ENCODE measurements at places on chromosomes 11 and 22.

DNA sequence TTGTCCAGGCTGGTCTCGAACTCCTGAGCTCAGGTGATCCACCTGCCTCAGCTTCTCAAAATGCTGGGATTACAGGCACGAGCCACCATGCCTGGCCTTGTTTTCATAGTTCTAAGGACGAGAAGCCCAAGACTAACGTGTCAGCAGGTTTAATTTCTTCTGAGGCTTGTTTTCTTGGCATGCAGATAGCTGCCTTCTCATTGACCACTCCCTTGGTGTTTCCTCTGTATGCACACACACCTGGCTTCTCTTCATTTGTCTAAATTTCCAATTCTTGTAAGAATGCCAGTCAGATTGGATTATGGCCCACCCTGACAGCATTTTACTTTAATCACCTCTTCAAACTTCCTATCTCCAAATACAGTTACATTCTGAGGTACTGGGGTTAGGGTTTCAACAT, 72.5 kb upstream of the CTSC start:
- DNase-seq = no peak

GRCh38 chr11:69468221-69468620, 13.2 kb upstream of the LINC01488 start:
- no peak for DNase-seq

DNA sequence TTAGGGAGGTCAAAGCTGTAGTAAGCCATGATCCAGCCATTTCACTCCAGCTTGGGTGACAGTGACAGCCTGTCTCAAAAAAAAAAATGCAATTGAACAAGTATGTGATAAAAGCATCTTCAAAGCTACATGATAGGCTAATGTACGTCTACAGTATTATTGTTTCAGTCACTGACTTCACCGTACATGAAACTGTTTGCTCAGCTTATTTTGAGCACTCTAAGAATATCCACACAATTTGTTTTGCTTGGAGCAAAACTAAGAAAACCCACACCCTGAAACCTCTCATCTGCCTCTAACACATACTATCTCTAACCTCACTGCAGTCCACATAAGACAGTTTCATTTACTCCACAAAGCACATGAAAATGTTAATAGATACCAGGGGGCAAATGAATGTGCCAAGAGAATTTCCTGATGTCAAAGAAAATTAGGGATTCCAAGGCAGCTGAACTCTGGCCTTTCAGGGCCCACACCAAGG, 60.7 kb downstream of the KCNA4 start:
- no peak for DNase-seq

GRCh38 chr11:28657378-28658030, 549.3 kb downstream of the METTL15 start:
- DNase-seq = no peak

DNA sequence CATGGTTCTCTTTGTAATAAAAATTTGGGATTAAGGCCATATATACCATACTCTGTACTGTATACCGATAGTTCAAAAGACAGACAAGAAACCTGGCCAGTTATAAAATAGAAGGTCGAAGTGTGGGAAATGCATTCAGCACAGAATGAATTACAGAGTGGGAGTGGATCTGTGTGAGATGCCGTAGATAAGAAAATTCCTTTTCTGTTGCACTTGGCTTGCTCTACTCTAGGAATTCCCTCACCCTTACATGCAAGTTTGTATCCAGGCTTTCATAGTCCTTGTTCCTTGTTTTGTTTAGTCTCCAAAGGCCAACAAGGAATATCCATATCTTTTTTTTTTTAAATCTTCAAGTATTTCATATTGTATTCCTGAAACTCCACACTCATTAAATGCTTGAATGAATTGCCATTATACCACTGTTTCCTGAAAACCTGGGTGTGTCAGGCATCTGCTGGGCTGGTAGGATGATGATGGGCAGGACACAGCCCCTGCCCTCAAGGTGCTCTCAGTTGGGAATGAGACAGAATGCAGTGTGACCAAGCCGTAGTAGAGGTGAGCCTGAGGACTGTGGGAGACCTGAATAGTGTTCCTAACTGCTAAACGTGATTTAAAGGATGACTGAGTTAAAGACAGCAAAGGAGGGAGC, 53.5 kb downstream of the TEAD1 start:
- DNase-seq = no peak

DNA sequence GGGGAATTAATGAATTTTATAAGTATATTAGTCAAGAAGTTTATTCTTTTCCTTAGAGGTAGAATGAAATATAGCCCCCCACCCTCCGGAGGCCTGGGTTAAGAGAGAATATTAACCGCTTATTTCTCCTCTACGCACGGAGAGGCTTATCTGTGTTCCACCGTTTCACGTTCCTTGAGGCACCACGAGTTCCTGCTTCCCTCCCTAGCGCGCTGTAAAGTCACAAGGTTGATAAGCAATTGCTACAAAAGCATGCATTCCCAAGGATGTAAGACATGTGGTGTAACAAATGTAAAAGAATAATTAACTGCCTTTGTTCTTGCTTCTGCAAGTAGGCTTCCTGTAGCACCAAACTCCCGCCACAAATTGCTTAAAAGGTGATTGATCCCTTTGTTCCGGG, 1.5 kb upstream of the ANKRD42 start:
- DNase-seq = no peak

DNA sequence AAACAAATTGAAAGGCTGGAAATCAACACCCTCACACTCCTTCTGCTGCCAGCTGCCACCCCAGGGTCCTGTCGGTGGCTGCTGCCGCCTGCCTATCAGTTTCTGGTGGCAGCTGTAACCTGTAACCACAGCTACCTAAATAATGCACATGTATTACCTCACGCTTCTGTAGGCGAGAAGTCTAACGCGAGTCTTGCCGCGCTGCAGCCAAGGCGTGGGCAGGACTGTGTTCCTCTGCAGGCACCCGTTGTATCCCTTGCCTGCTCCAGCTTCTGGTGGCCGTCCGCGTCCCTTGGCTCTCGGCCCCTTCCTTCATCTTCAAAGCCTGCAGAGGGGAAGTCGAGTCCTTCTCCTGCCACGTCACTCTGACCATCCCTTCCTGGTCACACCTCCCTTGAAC, 44.1 kb upstream of the GCAT start:
- DNase-seq = no peak

- DNase-seq = no peak
Measured at GRCh38 chr11:47394050-47394321, 14.4 kb upstream of the SLC39A13 start.

- DNase-seq = no peak
Measured at GRCh38 chr11:64601605-64602465, 10.8 kb downstream of the SLC22A12 start.

GRCh38 chr11:115618428-115618827, 114.2 kb upstream of the CADM1 start:
- DNase-seq = no peak

DNA sequence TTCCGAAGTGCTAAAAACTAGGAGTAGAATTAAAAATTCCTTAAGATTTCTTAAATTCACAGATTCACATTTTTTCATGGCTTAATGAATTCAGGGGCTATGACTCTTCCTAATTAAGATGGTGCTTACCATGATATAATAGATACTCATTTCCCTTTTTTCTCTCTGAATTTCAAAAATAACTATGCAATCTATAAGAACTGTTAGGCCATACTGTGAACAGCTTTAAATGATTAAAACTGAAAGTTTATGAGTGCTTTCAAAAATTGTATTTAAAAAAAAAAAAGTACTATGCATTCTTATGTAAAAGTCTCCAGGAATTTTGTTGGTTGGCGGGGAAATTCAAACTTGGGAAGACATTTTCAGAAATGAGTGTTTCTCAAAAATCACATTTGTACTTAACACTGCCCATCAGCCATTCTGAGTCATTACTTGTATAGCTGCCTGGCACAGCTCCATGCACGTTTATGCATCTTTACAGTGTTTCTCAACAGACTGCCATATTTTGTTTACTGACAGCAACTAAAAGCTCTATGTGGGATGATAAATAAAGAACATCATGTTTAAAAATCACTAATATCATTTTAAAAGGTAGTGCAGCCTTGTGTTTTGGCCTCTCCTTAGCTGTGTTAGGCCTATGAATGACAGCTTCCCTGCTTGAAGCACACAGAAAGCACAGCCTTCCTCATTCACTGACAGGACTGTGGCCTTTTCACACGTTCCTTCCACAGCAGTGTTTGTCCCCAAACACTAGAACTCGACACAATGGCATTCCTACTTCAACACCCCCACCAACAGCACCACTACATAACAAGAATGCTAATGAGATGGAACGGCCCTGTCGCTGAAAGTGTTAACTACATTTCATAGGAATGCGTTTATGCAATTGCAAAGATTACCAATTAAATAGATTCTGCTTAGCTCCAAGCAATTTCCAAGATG, 131.4 kb downstream of the DCDC1 start:
- no peak for DNase-seq

DNA sequence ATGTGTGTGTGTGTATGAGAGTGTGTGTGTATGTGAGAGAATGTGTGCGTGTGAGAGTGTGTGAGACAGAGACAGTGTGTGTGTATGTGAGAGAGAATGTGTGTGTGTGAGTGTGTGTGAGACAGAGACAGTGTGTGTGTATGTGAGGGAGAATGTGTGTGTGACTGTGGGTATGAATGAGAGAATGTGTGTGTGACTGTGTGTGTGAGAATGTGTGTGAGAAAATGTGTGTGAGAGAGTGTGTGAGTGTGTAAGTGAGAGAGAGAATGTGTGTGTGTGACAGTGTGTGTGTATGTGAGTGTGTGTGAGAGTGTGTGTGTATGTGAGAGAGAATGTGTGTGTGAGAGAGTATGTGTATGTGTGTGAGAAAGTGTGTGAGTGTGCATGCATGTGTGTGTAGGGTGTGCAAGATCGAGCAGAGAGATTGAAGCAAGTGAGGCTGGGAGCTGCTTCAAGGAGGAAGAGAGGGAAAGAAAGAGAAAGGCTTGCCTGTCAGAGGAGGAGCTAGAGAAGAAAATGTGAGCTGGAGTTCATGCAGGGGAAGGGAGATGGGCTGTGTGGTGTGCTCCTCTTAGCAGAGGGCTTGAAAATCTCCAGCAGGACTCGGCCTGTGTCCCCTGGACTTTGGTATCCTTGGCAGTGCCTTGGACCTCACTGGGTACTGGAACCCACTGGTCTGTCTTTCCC, 27.7 kb upstream of the TP53I11 start:
- no peak for DNase-seq

- no peak for DNase-seq
Measured at GRCh38 chr11:92717240-92717639, 252.2 kb upstream of the MTNR1B start.
